GM12864 (cell line): ENCODE measurements at places on chromosomes 3 and 15.

GRCh38 chr3:13595485-13595884 lies 46.6 kb downstream of the FBLN2 start:
- DNase-seq = no peak

DNA sequence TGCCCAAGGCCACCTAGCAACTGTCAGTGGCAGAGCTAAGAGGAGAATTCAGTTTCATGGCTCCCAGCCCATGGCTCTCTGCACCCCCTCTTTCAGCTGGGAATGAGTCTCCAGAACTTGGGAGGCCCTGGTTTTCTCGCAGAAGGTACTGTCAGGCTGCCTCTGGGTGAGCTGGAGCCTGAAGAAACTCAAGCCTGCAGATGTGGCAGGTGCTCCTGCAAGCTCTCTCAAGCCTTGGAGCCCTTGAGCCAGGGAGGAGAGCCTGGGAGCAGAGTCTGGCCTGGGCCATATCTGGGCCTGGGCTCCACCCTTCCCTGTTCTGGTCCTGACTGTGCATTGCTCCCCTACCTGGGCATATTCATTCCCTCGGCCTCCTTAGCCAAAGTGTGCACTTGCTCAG lies 74.4 kb upstream of the TLE3 start:
- no peak for DNase-seq

GRCh38 chr3:5185093-5185673 lies 2.3 kb upstream of the EDEM1 start:
- DNase-seq = no peak

DNA sequence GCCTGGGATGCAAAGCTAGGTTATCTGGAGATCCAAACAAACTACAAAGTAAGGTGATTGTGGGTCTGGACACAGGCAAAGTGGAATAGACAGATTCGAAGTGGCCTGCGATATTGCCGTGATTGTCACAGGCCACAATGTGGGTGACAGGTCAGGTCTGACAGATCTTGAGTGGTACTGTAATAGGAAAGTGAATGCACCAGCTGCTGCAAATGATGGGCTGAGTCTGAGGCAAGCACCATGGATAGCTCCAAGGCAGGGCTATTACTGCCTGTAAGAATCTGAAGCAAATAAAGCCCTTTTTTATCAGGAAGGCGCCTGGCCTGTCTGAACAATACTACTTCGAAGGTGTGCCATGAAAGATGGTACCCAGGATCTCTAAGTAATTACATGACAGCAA lies 10.0 kb downstream of the ARMC8 start:
- DNase-seq = no peak

DNA sequence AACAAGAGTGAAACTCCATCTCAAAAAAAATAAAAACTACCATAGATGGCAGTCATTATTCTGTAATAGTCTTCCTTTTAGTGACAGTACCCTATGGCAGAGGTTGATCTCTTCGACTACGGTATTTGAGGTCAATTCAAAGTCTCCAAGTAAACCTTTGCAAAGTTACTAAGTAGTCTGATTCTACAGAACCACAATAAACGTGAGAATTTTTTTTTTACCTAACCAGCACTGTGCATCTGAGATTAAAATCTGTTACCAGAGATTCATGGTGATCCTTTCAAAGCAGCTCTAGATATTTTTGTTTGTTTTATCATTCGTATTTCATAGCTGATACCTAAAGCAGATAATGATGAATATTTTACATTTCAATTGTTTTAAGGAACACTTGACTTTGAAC lies 86.6 kb upstream of the CHD2 start:
- DNase-seq = no peak

GRCh38 chr3:130354430-130354829 lies 9.0 kb downstream of the COL6A5 start:
- no peak for DNase-seq

- no peak for DNase-seq
Observed at GRCh38 chr15:61571026-61571425, 341.9 kb upstream of the RORA start.

GRCh38 chr3:172140499-172141391 lies 101.4 kb downstream of the FNDC3B start:
- DNase-seq = no peak

GRCh38 chr3:159127021-159127392 lies 325.2 kb downstream of the MFSD1 start:
- no peak for DNase-seq

DNA sequence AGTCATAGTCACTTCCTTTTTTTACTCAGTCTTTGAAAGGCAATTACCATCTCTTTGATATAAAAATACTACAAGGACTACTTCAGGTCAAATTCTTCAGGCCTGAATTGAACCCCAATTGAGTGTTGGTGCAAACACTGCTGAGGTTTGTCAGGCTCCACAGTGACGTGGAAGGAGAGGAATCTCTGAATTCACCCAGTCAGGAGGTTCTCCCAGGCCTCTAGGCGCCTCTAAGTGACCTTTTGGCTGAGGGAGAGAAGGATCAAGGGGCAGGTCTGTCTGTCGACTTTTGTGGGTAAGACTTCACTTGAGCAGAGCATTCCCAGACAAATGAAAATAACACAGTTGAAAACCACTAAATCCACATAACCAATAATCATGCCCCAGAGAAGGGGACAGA lies 227.6 kb upstream of the CHRNA7 start:
- no peak for DNase-seq

- DNase-seq = no peak
Observed at GRCh38 chr3:47024932-47025331, 45.5 kb downstream of the NBEAL2 start.

DNA sequence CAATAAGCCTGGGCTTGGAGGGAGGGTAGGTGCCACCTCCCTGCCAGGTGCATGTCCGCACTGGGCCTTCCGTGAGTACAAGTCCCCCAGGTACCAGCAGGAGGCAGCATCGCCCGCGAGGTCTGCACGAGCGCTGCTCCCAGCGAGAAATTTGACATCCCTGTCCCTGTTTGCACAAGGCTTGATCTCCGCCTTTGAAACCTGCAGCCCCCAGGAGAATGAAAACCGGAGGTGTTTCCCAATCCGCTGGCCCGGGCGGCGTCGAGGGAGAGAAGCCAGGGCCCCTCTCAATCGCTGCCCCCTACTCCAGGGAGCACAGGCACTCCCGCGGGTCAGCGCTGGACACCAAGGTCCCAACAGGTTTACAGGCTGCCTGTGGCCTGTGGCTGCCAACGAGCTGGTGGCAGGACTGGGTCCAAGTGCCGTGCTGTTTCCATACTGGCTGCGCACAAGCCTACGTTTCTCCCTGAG lies 961 bp downstream of the HAPLN3 start:
- no peak for DNase-seq

DNA sequence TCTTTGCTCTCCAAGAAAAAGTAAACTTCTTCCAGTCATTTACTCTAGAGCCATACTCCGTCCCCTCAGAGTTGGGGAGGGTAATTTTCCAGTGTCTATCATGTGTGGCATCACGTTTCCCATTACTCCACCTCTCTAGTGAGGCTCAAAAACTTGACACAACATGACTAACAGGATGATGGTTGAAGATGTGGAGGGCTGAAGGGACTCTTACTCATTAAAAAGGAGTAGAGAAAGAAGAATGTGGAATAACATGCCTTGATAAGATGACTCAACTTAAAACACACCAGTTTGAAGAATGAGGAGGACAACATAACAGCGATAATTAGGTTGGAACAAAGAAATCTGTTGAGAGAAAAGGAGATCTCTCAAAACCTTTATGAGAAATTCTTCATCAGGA lies 894.3 kb downstream of the OTOL1 start:
- no peak for DNase-seq

DNA sequence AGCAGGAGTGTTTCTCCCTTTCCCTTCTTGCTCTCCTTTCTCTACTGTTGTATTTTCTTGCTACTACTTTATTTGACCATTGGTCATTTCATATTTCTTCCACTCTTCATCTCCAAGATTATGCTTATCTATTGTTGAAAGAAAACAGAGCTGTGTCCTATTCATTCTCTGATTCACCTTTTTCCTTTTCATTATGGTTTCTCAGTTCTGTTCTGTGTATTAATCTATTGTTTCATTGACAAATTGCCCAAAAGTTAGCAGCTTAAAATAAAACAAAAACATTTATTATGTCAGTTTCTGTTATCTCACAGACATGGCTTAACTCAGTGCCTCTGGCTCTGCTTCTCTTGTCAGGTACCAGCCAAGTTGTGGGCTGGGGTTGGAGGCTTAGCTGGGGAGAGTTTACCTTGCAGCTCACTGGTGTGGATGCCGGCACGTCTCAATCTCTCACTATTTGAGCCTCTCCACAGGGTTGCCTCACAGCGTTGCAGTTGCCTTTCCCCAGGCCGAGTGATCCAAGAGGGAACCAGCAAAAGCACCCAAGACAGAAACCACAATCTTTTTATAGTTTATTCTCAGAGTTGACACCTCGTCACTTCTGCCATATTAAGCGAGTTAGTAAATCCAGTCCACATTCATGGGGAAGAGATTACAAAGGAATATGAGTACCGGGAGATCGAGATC lies 36.9 kb upstream of the FILIP1L start:
- DNase-seq = no peak

GRCh38 chr3:97935842-97936241 lies 36.4 kb downstream of the RIOX2 start:
- no peak for DNase-seq

DNA sequence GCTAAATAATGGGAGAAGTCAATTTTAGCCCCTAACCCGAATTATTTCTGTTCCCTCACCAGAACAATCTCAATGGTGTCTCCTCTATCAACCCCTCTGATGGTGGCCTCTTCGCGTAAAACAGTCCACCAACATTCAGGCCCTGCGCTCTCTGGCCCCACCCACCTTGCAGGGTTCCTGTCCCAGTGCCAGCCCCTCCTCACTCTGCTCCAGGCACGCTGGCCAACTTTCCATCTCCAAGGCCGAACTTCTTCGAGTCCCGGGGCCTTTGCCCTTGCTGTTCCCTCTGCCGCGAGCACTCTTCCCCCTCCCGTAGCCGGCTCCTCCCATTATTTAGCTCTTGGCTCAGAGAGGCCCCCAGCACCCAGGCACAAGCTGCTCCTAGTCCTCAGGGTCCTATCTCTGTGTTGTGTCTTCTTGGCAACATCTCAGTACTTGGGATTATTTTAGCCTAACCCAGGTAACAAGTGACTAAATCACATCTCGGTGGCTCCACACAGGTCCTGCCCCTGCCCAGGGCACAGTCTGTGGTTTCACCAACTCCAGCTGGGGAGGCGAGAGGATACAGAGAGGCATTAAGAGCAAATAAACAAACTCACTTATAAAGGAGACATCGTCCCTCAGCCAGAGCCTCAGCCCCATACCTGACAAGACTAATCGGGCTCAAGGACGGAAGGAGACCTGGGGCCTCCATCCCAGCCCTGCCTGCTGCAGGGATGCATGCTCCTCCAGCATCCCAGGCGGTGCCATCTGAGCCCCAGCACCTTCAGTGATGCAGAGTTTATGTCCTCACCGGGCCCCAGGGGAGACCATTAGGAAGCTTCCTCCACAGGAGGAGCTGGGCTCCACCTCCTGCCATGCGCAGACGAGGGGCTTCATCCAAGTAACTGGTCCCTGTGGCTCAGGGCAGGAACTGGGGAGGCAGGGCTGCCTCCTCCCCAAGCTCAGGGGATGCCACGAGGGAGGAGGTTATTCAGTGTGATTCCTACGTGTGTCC lies 19.7 kb upstream of the IQSEC1 start:
- DNase-seq = no peak

DNA sequence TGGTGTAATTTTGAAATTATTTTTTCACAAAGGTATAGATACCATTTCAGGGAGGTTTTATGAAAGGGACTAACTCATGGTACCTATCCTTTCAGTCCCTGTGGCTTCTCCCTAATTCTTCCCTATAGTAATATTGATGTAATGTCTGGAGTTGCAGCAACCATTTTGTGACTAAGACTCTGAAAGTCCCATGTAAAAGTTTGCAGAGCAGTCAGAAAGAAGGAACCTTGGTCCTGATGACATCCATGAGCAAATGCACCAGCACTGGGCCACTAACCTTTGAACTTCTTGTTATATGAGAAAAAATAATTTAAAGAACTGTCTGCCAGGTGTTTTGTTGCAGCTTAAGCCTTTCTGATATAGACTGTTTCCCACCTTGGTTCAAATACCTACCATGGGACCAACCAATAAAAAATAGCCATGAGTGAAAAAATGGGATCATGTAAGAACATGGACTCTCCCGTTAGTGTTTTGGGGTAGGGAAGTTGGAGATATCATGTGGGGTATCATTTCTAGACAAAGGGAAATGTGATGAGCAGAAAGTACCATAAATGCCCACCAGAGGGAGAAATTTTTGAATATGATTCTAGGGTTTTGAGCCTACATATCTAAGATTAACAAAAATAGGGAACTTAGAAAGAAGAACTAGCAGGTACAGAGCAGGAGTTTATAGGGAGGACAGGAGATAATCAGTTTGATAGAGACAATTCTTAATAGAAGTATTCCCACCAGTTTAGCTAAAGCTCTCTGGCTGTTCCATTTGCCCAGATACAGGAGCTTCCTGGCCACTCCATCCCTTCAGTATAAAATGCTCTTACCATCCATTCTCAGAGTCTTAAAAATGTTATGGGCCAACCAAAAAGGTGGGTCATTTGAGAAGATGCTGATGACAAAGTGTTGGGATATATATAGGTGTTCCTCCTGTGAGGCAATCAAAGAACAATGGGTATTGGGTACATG lies 3.4 kb upstream of the CPOX start:
- no peak for DNase-seq

DNA sequence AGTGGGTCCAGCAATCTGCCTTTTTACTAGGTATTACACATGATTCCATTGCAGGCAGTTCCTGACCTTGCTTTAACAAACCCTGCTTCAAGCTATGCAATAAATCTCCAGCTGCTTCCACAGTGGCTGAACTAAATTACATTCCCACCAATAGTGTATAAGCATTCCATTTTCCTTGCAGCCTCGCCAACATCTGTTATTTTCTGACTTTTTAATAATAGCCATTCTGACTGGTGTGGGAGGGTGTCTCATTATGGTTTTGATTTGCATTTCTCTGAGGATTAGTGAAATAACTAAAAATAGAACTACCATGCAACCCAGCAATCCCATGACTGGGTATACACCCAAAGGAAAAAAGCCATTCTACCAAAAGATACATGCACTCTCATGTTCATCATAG lies 36.4 kb upstream of the DNAJC13 start:
- no peak for DNase-seq

- no peak for DNase-seq
Observed at GRCh38 chr15:76972389-76973361, 22.3 kb upstream of the PSTPIP1 start.

DNA sequence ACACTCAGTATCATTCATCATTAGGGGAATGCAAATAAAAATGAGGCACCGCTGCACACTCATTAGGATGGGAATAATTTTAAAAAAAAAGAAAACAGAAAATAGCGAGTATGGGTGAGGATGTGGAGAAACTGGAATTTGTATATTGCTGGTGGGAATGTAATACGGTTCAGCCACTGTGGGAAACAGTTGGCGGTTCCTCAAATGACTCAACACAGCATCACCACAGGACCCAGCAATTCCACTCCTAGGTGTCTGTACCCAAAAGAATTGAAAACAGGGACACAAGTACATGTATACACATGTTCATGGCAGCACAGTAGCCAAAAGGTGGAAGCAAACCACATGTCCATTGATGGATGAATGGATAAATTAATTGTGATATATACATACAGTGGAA lies 35.2 kb upstream of the RFTN1 start:
- no peak for DNase-seq

- DNase-seq = no peak
Observed at GRCh38 chr15:64144192-64144564, 7.4 kb upstream of the SNX22 start.

GRCh38 chr3:78090382-78090781 lies 1050.5 kb downstream of the ROBO2 start:
- DNase-seq = no peak

- DNase-seq = no peak
Observed at GRCh38 chr15:59536553-59536952, 75.0 kb upstream of the GCNT3 start.

GRCh38 chr3:50450209-50450921 lies 53.1 kb downstream of the CACNA2D2 start:
- no peak for DNase-seq

- no peak for DNase-seq
Observed at GRCh38 chr15:49064281-49064653, 18.0 kb upstream of the SECISBP2L start.
